ENCODE measurements at places on chromosomes 1 and 21.

DNA sequence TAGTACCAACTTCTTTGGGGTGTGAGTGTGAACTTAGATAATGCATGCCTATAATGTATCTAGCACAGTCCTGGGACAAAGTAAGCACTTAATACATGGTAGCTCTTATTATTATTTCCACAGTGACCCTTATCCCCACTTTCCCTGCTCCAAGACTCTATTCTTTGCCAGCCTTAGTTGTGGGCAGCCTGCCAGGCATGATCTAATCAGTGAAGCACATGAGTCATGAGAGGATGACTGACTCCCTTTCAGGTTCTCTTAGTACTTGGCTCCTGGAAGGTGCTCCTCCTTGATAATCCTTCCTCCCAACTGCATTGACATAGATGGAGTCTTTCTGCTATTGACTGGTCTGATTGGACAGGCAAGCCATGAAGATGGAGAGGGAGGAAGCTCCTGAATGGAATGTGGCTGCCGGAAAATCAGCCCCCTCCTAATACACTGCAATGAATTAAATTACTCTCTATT lies 17.4 kb upstream of the GNG12 start:
- no peak for DNase-seq

DNA sequence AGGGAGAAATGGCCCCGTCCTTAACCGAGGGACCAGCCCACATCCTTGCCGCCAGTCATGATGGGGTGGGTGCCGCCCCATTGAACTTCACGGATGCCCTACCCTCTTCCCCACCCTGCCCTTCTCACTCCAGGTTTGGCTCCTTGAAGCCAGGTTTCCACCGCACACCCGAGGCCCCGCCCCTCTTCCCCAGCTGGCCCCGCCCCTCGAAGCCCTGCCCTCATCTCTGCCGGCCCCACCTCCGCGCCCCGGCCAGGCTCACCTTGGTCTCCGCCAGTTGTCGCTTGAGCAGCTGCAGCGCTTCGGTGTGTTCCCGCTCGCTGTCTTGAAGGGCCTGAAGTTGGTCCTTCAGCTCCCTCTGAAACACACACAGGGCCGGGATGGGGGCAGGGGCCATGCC lies 16.6 kb downstream of the TRIM62 start:
- no peak for DNase-seq

GRCh38 chr1:117665556-117666270 lies 59.9 kb downstream of the TENT5C start:
- DNase-seq, result no peak

DNA sequence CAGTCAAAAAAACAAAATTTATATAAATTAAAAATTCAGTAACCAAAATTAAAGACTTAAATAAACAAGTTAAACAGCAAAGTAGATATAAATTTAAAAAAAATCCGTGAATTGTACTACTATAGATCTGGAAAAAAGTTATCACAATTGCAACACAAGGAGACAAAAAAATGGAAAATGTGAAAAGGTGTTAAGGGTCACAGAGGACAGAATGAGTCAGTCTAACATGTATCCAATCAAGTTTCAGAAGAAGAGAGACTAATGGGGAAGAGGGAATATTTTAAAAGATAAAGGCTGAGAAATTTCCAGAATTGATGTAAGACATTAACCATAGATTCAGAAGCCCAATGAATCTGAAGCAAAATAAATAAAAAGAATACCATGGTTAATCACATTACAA lies 46.0 kb downstream of the USP24 start:
- DNase-seq, result no peak

- no peak for DNase-seq
These were observed 154.1 kb downstream of the HIVEP3 start for GRCh38 chr1:41764656-41765055.

DNA sequence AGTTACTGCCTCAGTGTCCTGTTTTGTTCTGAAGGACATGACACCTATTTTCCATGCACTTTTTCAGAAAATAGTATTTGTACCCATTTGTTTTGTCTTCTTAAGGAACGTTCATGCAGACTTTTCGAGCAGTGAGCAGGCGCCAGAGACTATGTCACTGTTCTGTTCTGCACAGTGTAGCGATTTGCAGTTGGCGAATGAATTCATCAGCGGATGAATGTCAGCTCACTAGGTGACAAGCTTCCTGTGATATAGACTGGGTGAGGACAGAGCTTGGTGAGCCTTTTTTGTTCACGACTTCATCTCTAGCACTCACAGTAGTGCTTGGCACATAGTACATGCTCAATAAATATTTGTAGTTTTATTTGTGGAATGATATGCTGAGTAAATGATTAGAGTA lies 177.8 kb downstream of the NFIA start:
- no peak for DNase-seq

- no peak for DNase-seq
These were observed 736.4 kb downstream of the MATN1 start for GRCh38 chr1:29986986-29987385.

DNA sequence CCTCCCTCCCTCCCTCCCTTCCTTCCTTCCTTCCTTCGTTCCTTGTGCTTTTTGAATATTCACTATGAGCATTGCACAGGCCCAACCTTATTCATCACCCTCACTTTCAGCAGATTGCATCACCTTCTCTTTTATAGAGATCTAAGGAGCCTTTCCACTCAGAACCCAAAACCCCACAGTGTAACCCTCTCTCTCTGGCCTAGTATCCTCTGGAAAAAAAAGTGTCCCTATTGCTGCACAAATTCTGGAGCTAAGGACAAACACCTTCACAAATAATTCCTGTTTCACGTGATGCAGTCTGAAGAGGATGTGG lies 25.6 kb downstream of the OR10J5 start:
- DNase-seq, result no peak

GRCh38 chr1:14292520-14292919 lies 306.0 kb upstream of the KAZN start:
- DNase-seq, result no peak

- no peak for DNase-seq
These were observed 7.0 kb downstream of the INSRR start for GRCh38 chr1:156851779-156852417.

GRCh38 chr1:11661103-11661502 lies 2.9 kb upstream of the FBXO6 start:
- no peak for DNase-seq

- no peak for DNase-seq
These were observed 198.4 kb downstream of the HHAT start for GRCh38 chr1:210527091-210527490.

- no peak for DNase-seq
These were observed 25.1 kb downstream of the RRP1B start for GRCh38 chr21:43684424-43684823.

- no peak for DNase-seq
These were observed 19.4 kb downstream of the RHBG start for GRCh38 chr1:156388174-156389137.

GRCh38 chr1:155000411-155000725 lies 2.2 kb upstream of the ZBTB7B start:
- DNase-seq, result peak; percentile 33

DNA sequence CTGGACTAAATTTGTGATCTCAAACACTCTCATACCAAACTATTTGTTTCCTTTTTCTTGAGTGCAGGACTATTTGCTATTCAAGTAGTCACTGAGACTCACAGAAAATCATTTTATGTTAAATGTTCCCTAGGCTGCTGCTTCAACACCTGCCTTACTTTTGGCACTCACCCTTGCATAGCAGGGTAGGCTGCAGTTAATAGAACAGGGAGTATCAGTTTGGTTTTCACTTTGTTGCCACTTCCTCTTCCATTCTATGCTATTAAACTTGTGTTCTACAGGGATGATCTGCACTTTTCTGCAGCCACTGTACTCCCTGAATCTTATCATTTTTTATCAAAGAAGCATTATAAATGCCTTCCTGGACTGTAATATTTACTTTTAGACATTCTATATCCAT lies 148.7 kb upstream of the PRMT6 start:
- DNase-seq, result no peak

DNA sequence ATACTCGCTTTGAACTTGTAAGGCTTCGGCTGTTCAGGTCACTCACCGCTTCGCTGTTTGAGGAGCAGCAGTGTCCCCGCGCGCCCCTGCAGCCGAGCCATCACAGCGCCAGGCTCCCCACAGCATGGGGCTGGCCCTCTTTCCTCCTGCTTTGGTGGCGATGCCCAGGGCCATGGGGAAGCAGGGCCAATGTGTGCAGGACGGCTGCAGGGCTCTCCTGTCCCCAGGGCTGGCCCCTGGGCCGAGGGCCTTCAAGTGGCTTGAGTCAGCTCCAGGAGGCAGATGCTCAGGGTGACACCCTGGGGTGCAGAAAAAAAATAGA lies 38.5 kb upstream of the TRAPPC10 start:
- DNase-seq, result no peak

DNA sequence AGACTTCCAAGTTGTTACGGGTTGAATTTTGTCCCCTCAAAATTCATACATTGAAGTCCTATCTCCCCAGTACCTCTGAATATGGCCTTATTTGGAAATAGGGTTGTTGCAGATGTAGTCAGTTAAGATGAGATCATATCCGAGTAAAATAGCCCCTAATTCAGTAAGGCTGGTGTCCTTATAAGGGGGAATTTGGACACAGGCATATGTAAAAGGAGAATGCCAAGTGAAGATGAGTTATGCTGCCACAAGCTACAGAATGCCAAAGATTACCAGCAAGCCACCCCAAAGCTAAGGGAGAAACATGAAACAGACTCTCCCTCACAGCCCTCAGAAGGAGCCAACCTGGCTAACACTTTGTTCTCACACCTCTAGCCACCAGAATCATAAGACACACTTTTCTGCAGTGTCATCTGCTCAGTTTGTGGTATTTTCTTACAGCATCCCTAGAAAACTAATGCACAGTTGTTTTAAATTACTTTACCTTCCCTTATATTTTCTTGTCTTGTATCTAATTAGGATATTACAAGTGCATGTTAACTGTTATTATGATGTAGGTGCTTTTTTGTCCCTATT lies 43.3 kb upstream of the PRDX6 start:
- DNase-seq, result no peak

- DNase-seq, result no peak
These were observed 9.2 kb upstream of the EPHA2 start for GRCh38 chr1:16165073-16165364.

GRCh38 chr1:36420409-36420808 lies 22.7 kb upstream of the LSM10 start:
- DNase-seq, result no peak

- no peak for DNase-seq
These were observed 20.7 kb downstream of the AGPAT3 start for GRCh38 chr21:43885721-43886120.

DNA sequence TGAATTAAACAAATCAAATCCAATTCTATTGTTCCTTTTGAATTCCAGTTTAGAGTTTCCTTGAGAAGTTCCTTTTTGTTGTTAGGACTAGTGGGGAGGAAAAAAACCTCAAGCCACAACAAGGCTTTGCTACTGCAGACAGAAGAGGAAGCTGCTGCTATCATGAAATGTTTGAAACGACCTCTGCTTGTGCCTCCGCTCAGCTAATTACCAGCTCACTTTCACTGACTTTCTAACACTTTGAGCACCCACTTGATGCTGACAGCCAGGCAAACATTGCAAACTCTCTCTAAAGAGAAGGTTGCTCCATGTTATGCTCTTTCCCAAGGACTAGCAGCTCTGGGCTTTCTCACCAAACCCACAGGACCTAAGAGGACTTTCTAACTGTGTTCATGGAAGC lies 203.9 kb upstream of the PROX1 start:
- no peak for DNase-seq

- no peak for DNase-seq
These were observed 69.4 kb downstream of the TOMM20 start for GRCh38 chr1:235059221-235059620.

GRCh38 chr1:34132161-34132420 lies 32.9 kb downstream of the CSMD2 start:
- no peak for DNase-seq

- no peak for DNase-seq
These were observed 3.5 kb downstream of the GAS5 start for GRCh38 chr1:173864179-173864867.

DNA sequence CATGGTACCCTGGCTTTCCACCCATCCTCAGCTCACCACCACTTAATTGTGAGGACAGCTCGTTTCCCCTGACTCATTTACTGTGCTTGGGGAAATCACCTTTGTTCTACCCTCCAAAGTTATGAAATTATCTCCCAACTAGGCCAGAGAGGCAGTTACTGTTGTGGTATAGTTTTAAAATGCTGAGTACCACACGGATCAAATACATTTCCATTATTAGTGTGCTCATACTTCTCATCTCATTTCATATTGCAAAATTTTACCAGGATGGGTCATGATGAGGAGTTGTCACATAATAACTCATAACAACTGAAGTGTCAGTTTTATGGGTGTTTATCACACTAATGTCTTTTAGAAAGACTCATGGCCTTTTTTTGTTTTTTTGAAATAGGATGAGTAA lies 9.2 kb upstream of the OR2B11 start:
- no peak for DNase-seq

DNA sequence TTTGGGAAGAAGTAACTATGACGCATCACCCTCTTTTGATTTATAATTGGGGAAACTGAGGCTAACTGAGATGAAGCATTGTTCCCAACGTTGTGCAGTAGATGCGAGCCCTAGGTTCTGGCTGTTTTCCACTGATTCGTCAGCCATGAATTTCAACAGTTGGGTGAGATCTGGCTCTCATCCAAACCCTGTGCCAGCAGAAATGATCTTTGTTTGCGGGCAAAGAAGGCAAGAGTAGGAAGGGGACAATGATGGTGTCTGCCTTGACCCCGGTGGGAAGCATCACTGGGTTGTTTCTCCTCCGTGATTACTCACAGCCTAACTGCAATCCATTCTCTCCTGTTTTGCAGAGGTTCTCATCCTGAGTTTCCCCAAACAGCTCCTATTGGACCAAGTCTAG lies 142.3 kb downstream of the MIS18A start:
- DNase-seq, result no peak

DNA sequence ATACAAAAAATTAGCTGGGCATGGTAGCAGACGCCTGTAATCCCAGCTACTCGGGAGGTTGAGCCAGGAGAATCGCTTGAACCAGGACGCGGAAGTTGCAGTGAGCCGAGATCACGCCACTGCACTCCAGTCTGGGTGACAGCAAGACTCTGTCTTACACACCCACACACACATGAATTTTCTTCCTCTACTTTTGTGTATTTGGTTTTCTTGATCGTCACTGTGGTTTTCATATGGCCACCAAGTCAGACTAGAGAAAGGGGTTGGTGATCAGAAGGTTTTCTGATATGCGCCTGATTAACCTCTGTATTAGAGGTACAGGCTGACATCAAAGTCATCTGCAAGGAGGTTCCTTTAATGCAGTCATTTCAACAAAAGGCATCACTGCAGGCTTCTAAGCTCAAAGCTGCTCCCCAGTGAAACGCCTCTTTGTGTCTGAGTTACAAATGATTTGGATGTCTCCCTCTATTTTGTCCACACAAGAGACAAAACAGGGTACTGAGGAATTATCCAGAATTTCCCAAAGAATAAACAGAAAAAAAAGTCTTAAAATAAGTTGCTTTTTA lies 11.1 kb downstream of the SH2D1B start:
- DNase-seq, result no peak

GRCh38 chr1:227886993-227887696 lies 60.6 kb downstream of the WNT9A start:
- no peak for DNase-seq
